ENCODE measurements at places on chromosomes 12 and 14.
A peak's percentile ranks its signal among the peaks of the same experiment; 100 is the strongest.

GRCh38 chr12:65800937-65801336 lies 23.3 kb upstream of the HMGA2 start:
- no peak for DNase-seq

GRCh38 chr12:104473374-104473983 lies 16.7 kb downstream of the CHST11 start:
- DNase-seq = no peak

GRCh38 chr12:19220205-19220604 lies 90.7 kb downstream of the PLEKHA5 start:
- no peak for DNase-seq

DNA sequence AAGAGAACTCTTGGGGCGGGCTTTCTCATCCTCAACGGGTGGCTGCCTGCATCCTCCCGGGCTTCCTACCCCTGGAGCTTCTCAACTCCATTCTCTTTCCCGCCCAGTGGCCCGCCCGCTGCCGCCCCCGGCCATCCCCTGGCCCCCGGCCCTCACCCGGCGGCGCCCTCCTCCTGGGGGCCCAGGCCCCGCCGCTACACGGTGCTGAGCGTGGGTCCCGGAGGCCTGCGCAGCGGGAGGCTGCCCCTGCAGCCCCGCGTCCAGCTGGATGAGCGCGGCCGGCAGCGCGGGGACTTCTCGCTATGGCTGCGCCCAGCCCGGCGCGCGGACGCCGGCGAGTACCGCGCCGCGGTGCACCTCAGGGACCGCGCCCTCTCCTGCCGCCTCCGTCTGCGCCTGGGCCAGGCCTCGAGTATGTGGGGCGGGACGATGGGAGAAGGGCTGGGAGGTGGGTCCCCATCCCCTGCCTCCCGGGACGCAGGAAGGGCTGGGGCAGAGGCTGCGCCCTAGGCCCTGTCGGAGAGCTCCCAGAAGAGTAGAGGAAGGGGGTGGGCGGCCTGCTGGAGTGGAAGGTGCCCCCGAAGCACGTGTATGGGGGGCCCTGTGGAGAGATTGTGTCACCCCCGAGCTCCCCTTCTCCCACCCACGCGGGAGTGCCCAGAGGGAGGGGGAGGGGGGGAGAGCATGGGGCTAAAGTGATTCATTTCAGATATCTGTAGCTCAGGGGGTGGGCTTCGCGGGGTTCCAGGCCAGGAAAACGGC lies 1.5 kb downstream of the LAG3 start:
- no peak for DNase-seq

- no peak for DNase-seq
Observed at GRCh38 chr12:75305412-75306332, 24.5 kb downstream of the CAPS2 start.

DNA sequence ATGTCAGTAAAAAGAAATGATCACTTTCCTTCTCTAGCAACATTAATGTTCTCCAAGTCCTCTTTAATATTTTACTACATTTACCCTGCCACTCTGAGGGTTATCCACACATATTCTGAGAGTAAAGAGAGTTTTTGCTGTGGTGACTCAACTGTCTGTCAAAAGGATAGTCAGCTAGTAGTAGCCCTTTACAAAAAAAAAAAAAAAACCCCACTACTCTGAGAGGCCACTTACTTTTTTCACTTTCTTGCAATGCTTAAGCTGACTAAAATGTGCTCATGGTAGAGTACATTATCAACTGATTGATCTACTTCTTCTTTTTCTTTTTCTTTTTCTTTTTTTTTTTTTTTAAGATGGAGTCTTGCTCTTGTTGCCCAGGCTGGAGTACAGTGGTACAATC lies 27.6 kb upstream of the PPM1A start:
- DNase-seq = no peak

GRCh38 chr12:109445191-109445609 lies 31.9 kb downstream of the KCTD10 start:
- DNase-seq = no peak

DNA sequence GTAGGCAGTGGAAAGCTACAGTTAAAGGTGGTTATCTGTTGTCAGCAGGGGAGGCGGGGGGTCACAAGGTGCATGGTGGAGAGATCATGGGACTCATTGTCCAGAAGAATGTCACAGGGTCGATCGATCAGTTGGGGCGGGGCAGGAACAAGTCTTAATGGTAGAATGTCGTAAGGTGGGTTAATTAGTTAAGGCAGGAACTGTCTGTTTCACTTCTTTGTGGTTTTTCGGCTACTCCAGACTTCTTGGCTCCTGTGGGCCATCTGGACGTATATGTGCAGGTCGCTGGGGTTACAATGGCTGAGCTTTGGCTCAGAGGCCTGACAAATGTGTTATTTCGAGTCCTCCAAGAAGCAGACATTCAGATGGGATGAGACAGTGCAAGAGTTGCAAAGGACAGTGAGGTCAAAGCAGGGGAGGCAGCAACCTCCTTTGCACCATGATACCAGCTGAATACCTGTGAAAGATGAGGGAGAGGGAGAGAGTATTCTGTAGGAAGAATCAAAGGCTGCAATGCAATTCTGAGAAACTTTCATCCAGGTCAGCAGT lies 246.9 kb upstream of the TMEM132C start:
- DNase-seq = no peak

GRCh38 chr14:30195941-30196340 lies 268.3 kb upstream of the PRKD1 start:
- DNase-seq = no peak

GRCh38 chr12:9992296-9992695 lies 6.6 kb downstream of the CLEC1B start:
- peak; percentile 53 for DNase-seq

DNA sequence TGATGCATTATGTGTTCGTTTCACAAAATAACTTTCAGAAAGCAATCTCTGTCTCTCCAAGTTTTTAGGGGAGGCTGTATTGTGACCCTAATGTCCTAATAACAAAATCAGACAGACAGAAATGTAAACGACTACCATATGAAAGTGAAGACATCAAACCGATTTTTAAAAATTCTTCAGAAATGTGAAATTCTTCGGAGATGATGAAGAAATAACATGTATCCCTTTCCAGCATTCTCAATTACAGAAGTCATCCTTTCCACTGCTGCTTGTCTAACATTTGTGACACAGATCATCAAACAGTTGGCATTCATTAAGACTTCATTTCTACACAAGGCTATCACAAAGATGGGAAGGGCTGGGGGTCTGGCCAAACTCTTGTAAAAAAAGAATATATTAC lies 41.0 kb downstream of the DMAC2L start:
- no peak for DNase-seq

- DNase-seq = no peak
Observed at GRCh38 chr14:104981699-104982541, 3.7 kb upstream of the CLBA1 start.

DNA sequence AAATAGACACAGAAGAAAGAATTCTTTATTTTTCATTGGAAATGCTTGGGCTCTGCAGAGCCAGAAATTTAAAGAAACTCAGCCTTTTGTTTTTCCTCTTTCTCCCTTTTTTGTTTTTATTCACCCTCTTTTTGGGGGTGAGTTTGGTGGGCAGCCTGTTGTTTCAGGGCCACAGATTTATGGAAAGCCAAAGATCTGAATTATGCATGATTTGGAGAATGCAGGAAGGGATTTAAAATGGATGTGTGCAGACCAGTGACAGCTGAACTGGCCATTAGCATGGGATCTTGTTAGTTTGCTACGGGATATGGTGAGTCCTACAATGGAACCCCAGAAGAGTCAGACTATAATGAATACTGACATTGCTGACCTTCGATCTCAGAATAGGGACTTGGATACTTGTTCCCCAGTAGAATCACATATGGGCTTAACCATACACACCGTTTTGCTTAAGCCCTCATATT lies 7.7 kb upstream of the ATXN2 start:
- DNase-seq = peak; percentile 35

DNA sequence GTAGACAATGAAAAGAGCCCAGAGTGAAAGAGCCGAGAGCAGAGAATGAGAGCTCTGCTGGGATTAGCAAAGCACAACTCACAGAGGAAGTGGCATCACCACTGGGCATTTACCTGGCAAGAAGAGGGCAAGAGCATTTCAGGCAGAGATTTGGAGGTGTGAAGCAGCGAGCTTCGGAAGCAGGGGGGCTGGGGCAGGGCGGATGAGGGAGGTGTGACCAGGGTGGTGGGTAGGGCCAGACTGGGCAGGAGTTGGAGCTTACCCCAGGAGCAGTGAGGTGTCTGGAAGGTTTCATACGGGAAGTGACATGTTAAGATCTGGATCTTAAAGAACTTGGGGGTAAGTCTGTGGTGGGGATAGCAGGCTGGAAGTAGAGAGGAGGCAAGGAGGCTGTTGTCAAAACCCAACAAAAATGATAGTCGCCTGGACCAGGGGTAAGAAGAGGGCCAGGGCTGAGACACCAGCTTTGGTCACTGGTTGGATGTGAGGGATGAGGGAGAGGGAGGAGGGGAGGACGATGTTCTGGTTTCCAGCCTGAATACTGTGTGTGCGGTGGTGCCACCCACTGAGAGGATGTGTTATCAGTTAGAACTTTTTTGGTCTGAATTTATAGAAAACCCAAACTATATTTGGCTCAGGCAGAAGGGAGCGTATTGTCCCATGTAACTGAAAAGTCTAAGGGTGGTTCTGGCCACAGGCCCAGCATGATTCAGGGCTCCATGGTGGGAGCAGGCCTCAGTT lies 5.2 kb downstream of the SMIM41 start:
- no peak for DNase-seq
